ENCODE measurements at places on chromosomes 3 and 15. TPM values are rescaled to one million over a fixed set of nuclear protein-coding genes. Genes with fewer than 3 reads are reported as not detected.

DNA sequence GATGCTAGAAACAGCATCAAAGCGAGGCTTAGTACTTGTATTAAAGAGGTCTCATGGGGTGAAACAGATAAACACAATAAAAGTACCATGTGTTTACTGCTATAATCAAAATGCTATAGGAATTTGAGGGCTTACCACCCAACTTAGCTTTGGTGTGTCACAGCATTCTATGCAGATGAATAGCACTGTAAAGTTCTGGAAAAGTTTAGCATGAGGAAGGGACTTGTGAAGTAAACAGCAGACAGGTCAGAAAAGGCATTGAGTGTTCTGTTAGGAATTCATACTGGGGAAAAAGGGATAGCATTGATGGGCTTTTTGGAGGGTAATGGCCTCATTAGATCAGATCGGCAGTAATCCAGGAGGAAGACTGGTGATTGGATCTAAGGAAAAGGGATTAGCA lies 505.3 kb downstream of the NLGN1 start:
- no peaks in the 10 kb centered on the region for H3K36me3 ChIP-seq
- H3K4me1 ChIP-seq, result no peaks in the 10 kb centered on the region
- H3K27ac ChIP-seq, result no peak overlapping the region
- no peaks in the 10 kb centered on the region for H3K27me3 ChIP-seq
- DNase-seq, result no peak
- no peak overlapping the region for H3K4me3 ChIP-seq

DNA sequence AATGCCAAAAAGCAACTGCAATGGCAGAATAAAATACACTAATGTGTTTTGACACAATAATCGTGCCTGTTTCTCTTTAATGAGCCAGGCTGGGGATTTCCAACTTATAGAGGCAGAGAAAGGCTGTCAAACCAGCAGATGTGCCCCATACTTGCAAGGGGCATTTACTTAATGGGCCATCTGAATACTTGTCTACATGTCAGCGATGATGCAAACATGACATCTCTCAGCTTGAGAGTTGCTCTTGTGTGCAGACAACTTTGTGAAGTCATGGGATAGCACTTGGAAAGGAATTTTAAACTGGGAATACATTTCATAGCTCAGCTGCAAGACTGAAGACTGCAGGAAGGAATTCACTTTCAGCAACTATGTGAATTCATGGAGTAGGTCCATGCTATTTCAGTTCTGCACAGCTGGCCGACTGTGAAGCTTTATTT lies 127.4 kb upstream of the ADAMTS9 start:
- no peak overlapping the region for H3K27ac ChIP-seq
- no peaks in the 10 kb centered on the region for H3K27me3 ChIP-seq
- H3K4me1 ChIP-seq, result peaks cover 10% of the 10 kb centered on the region

DNA sequence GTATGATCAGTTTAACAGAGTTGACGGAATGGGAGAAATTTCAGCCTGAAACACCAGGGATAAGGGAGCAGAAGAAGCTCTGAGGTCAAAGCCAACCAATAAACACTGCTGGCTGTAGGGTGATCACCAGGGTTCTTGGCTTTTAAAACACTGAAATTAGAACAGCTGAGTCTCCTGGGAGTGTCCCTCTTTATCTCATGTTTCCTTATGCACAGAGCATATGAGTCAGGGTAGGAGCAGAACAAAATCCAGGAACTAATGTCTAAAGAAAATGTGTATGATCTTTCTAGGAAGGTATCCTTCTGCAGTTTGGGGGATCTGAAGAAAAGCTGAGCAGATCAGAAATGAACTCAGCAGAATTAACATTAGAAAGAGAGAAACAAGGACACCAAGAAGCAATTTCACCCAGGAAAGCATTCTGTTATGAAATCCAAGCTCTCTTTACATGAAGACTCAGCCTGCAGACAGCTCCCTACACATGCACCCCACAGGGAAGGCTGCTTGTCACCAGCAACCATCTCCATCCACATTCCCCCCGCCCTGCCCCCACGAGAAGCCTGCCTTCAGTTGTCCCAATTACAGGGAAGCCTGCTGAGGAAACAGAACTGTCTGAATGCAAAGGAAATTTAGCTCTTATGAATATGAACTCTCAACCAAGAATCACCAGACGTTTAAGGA lies 469.7 kb downstream of the PDCD6IP start:
- H3K27ac ChIP-seq, result no peak overlapping the region
- no peaks in the 10 kb centered on the region for H3K4me1 ChIP-seq
- DNase-seq, result no peak
- H3K4me3 ChIP-seq, result no peak overlapping the region
- H3K27me3 ChIP-seq, result no peaks in the 10 kb centered on the region

DNA sequence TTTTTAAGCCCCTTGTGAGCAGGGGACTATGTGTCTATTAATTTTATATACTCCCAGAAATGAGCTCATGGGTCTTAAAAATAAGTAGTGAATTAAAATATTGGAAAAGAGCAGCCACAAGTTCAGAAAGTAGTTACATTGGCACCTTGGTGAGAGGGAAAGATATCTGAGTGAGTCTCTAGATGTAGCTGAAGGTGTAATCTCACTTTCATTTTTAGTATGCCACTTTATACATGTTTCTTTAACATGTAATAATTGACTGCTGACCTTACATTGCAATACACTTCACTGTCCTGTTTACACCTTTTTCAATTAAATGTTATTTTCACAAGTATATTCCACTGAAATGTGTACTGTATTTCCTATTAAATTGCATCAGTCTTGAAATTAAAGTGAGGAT lies 12.1 kb upstream of the PAK6 start:
- peaks cover 6% of the 10 kb centered on the region for H3K4me1 ChIP-seq
- no peak overlapping the region for H3K27ac ChIP-seq
- H3K27me3 ChIP-seq, result no peaks in the 10 kb centered on the region
- H3K36me3 ChIP-seq, result no peaks in the 10 kb centered on the region
- DNase-seq, result no peak

The FAM174B gene
- 6.2 TPM for total RNA-seq

DNA sequence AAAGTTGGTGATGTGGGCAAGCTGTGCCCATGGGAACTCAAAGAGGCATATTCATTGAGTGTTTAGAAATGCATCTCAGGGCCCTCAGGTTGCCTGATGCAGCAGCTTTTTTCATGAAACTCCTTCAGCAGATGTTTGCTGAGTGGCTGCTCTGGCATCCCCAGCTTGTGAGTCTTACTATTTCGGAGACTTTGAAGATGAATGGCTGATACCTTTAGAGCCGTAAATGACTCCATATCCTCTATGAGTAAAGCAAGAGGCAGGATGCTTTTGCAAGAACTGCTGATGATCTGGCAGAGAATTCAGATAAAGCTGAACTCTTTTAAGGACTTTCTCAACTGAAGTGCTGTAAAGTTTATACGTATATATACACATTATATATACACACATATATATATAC lies 384.3 kb downstream of the CACNA2D3 start:
- no peaks in the 10 kb centered on the region for H3K4me1 ChIP-seq
- no peaks in the 10 kb centered on the region for H3K36me3 ChIP-seq
- no peaks in the 10 kb centered on the region for H3K27me3 ChIP-seq
- H3K27ac ChIP-seq, result no peak overlapping the region

The SPRED1 gene
- 12.4 TPM for total RNA-seq

GRCh38 chr15:92438471-92438870 lies 44.8 kb downstream of the ST8SIA2 start:
- peaks cover 20% of the 10 kb centered on the region for H3K27me3 ChIP-seq
- no peak overlapping the region for H3K27ac ChIP-seq
- H3K4me1 ChIP-seq, result no peaks in the 10 kb centered on the region
- no peak for DNase-seq

The MYEF2 gene
- 3.4 TPM for total RNA-seq

DNA sequence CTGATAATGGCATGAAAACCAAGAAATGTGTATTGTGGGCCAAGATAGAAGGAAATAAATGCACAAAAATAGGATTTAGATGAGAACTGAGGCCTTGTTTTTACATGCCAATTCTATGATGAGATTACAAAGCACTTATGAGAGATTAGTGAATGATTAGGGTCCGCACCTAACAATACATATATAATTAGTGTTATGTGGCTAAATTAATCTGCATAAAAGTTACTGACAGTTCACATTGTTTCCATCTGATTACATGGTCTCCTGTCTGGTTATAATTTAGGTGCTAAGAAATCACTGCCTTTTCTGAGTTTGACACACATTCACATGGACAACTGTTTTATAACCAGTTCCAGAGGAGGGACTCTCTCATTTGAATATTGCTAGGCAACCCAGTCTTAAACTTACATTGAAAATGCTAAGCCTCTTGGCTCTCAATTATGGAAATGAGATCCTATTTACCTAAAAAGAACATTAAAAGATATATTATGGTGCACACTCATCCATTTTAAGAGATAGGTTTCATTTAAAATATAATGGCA lies 117.0 kb upstream of the ARL6 start:
- H3K27me3 ChIP-seq, result no peaks in the 10 kb centered on the region
- no peaks in the 10 kb centered on the region for H3K4me1 ChIP-seq
- no peak overlapping the region for H3K4me3 ChIP-seq

GRCh38 chr3:150096700-150097587 lies 126.2 kb upstream of the PFN2 start:
- H3K27ac ChIP-seq, result no peak overlapping the region
- no peaks in the 10 kb centered on the region for H3K27me3 ChIP-seq
- no peaks in the 10 kb centered on the region for H3K36me3 ChIP-seq
- no peak for DNase-seq

DNA sequence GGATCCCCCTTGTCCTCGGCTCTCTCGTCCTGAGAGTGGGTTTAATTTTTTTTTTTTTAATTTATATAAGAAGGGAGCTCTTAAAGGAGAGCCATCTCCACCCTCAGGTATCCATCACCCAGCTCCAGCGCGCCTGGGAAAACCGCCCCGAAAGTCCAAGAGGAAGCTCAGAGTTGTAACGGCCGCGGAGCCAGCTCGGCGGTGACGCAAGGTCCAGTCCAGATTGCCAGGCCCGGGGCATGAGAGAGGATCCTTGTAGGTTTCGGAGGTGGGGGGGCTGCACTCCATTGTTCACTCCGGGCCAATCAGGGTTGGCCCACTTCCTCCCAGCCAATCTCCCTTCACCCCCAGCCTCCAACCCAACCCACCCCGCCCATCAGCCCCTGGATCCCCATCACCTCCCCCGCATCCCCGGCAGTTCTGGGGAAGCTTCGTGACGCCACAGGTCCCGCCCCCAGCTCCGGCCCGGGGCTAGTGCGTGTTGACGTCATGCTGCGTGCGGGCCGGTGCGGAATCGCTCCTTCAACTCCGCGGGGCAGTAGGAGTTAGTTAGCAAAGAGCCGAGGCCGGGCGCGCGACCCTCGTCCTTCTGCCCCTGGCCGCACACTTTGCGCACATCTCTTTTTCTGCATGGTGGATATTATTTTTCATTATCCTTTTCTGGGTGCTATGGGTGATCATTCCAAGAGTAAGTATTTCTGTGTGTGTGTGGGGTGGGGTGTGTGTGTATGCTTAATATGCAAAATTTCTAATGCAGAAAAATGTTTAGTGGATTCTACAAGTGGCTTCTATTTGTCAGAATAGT lies at the start of gene ISL2:
TSS of gene ISL2 (plus strand) at position 520 of the 805 bp plus-strand sequence. CDS start at position 631, 111 bp downstream.
- DNase-seq, result peak; percentile 64
- peak within 1 kb of the TSS; percentile 12 for H3K4me3 ChIP-seq
